ENCODE measurements at places on chromosomes 2 and 18. TPM values are rescaled to one million over a fixed set of nuclear protein-coding genes. Genes with fewer than 3 reads are reported as not detected.

Gene TTN
- total RNA-seq: 12.8 TPM

GRCh38 chr2:96924775-96925747 is 55.2 kb upstream of the SEMA4C start:
- peak overlapping the region; percentile 93 for H3K27ac ChIP-seq
- H3K36me3 ChIP-seq: no peaks in the 10 kb centered on the region
- H3K4me1 ChIP-seq: peaks cover 46% of the 10 kb centered on the region
- H3K27me3 ChIP-seq: peaks cover 4% of the 10 kb centered on the region
- DNase-seq: peak; percentile 65

GRCh38 chr18:24869285-24869684 is 408.8 kb downstream of the HRH4 start:
- no peaks in the 10 kb centered on the region for H3K27me3 ChIP-seq
- H3K4me1 ChIP-seq: no peaks in the 10 kb centered on the region
- no peak for DNase-seq
- no peaks in the 10 kb centered on the region for H3K36me3 ChIP-seq
- no peak overlapping the region for H3K4me3 ChIP-seq

DNA sequence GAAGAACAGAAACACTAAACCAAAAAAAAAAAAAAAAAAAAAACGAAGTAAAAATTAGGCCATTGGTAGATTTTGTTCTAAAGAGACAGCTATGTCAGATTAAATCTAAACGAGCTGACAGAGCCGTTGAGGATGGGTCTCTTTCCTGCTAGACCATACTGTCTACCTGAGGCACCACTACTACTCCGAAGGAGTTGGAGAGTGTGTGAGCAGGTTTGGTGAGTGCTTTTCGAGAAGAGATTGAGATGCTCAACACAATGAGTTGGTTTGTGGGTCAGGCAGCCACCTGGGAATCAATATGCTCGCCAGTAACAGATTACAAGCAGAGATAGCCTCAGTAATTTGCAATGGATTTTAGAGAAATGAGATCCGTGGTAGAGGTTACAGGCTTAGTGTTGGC is 281.5 kb upstream of the EPAS1 start:
- H3K4me1 ChIP-seq: peaks cover 38% of the 10 kb centered on the region
- no peak for DNase-seq
- no peak overlapping the region for H3K4me3 ChIP-seq
- H3K36me3 ChIP-seq: peaks cover 19% of the 10 kb centered on the region
- no peak overlapping the region for H3K27ac ChIP-seq

GRCh38 chr2:7792031-7792651 is 874.9 kb downstream of the RNF144A start:
- H3K4me3 ChIP-seq: no peak overlapping the region
- no peaks in the 10 kb centered on the region for H3K36me3 ChIP-seq
- no peaks in the 10 kb centered on the region for H3K27me3 ChIP-seq
- no peak for DNase-seq

Gene C2orf80
- not detected for total RNA-seq

DNA sequence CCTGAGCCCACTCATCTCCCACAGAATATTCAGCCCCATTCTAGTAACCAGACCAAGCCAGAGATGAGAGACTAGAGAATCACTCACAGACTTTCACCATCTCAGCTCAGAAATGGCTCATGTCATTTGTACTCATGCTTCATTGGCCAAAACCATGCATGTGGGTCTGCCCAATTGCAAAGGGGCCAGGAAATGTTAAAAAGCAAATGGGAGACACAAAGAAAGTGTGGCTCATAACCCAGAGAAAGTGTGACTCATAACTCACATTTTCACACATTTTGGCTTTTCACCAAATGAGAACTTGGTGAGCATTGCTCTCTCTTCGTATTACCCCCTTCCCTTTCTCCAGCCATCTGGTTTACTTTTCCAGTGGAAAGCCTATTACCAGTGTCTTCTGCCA is 66.2 kb downstream of the MDH1 start:
- H3K36me3 ChIP-seq: no peaks in the 10 kb centered on the region
- no peak overlapping the region for H3K4me3 ChIP-seq
- H3K27me3 ChIP-seq: no peaks in the 10 kb centered on the region
- no peak overlapping the region for H3K27ac ChIP-seq

- no peak overlapping the region for H3K4me3 ChIP-seq
- no peak for DNase-seq
- H3K27ac ChIP-seq: no peak overlapping the region
Measured at GRCh38 chr2:174024524-174025270, 59.5 kb upstream of the SP3 start.

DNA sequence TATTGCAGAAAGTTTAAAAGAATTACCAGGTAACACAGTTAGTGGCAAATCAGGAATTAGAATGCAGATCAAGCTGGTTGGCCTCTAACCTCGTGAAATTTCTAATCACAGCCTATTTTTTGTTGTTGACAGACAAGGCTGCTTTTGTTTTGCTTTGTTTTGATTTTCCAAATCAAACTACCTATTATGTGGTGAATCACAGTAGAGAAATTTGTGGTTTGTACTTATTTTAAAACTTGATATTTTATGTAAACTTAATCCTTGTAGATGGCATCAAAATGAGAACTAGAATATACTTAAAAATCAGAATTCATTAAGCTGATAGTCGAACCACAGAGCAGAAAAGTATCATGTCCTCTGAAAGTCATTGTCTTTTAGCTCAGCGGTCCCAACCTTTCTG is 258.1 kb downstream of the CTNNA2 start:
- DNase-seq: no peak
- no peak overlapping the region for H3K27ac ChIP-seq
- H3K36me3 ChIP-seq: no peaks in the 10 kb centered on the region
- H3K4me3 ChIP-seq: no peak overlapping the region
- H3K4me1 ChIP-seq: no peaks in the 10 kb centered on the region

GRCh38 chr2:159150280-159150746 is 136.2 kb downstream of the WDSUB1 start:
- no peak overlapping the region for H3K4me3 ChIP-seq
- H3K4me1 ChIP-seq: peaks cover 12% of the 10 kb centered on the region
- H3K27ac ChIP-seq: no peak overlapping the region
- H3K27me3 ChIP-seq: peaks cover 5% of the 10 kb centered on the region
- no peak for DNase-seq
- H3K36me3 ChIP-seq: no peaks in the 10 kb centered on the region

Gene UGT1A9
- not detected for total RNA-seq

Gene NEB
- total RNA-seq: 0.40 TPM

Gene IL36G
- not detected for total RNA-seq

Gene C2orf74
- total RNA-seq: 8.4 TPM

GRCh38 chr2:11340717-11341116 is 3.7 kb downstream of the ROCK2 start:
- no peaks in the 10 kb centered on the region for H3K27me3 ChIP-seq
- H3K36me3 ChIP-seq: peaks cover 2% of the 10 kb centered on the region
- DNase-seq: no peak
- H3K27ac ChIP-seq: no peak overlapping the region
- H3K4me3 ChIP-seq: no peak overlapping the region

- no peak overlapping the region for H3K4me3 ChIP-seq
- DNase-seq: no peak
Measured at GRCh38 chr18:5603153-5603552, 59.4 kb upstream of the EPB41L3 start.

Gene MYO1B
- 3.4 TPM for total RNA-seq

DNA sequence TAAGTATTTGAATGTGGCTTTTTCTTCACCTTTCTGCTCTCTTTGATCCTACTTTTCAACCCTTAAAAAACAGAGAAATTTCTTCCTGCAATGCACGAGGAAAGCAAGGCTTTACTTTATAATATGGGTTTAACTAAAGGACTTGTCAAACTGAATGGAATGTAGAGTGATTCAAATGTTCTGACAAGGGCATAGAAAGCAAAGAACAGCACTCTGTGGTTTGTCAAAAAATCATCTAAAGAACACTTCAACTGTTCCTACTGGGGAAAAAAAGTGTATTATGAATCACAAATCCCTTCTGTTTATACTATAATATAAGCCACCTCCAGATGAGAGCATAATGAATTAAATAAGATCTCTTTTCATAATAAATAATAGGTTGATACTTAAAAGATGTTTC is 45.0 kb upstream of the RIT2 start:
- no peaks in the 10 kb centered on the region for H3K27me3 ChIP-seq
- no peaks in the 10 kb centered on the region for H3K36me3 ChIP-seq
- no peaks in the 10 kb centered on the region for H3K4me1 ChIP-seq
- no peak overlapping the region for H3K27ac ChIP-seq
- H3K4me3 ChIP-seq: no peak overlapping the region

Gene FAM117B
- total RNA-seq: 17.1 TPM

GRCh38 chr2:167420211-167420610 is 531.9 kb downstream of the XIRP2 start:
- H3K4me3 ChIP-seq: no peak overlapping the region
- H3K36me3 ChIP-seq: no peaks in the 10 kb centered on the region
- H3K27me3 ChIP-seq: no peaks in the 10 kb centered on the region
- no peaks in the 10 kb centered on the region for H3K4me1 ChIP-seq
- no peak for DNase-seq
- H3K27ac ChIP-seq: no peak overlapping the region

GRCh38 chr2:193276988-193277387 is 1082.3 kb upstream of the TMEFF2 start:
- no peak for DNase-seq
- no peaks in the 10 kb centered on the region for H3K27me3 ChIP-seq
- H3K4me3 ChIP-seq: no peak overlapping the region
- H3K36me3 ChIP-seq: no peaks in the 10 kb centered on the region
- no peak overlapping the region for H3K27ac ChIP-seq
- no peaks in the 10 kb centered on the region for H3K4me1 ChIP-seq

GRCh38 chr2:174124181-174124580 is 124.2 kb downstream of the OLA1 start:
- no peak for DNase-seq
- H3K36me3 ChIP-seq: peaks cover 12% of the 10 kb centered on the region
- no peak overlapping the region for H3K27ac ChIP-seq
- no peaks in the 10 kb centered on the region for H3K4me1 ChIP-seq

DNA sequence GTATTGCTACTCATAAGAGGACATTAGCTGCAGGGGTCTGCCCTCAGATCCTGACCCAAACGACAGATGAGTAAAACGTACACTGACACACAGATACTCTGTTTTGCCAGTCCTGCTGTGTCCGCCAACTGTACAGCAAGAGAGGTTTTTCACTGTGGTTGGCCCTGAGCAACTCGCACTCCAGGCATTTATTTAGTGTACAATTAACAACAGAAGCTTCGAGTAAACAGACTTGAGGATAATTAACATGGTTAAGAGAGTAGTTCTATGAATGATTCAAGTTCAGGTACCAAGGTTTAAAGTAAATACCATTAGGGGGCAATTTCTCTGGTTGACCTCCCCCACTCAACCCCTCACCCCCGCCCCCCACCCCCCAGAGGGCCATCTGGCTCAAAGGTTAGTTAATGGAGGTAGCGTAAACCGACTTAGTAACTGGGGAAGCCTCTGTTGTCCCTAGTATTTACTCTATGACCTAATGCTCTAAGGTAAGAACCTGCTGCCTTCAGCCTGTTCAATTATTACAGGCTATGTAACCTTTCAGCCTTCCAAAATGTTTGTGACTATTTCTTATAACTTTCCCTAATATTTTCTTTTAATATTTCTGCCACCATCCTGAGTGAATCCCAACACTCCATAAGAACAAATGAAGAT is 103.9 kb upstream of the XIRP2 start:
- no peak overlapping the region for H3K4me3 ChIP-seq
- H3K27me3 ChIP-seq: no peaks in the 10 kb centered on the region
- no peaks in the 10 kb centered on the region for H3K4me1 ChIP-seq
- DNase-seq: no peak
- H3K27ac ChIP-seq: no peak overlapping the region

Gene ALPI
- not detected for total RNA-seq

DNA sequence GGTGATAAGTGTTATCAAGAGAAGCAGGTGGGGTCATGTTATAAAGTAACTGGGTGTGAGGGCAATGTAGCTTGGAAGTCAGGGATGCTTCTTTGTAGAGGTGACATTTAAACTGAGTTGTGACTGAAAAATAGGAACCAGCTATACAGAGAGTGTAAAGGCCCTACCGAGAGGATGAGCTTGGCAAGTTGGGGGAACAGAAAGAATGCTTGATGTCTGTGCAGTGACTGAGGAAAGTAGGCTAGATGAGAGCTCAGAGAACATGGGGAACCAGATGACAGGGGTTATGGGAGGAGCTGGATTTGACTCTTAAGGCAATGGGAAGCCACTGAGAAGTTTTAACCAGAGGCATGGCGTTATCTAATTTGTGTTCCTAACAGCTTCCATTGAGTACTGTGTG is 115.3 kb downstream of the DOCK10 start:
- H3K27me3 ChIP-seq: no peaks in the 10 kb centered on the region
- no peak for DNase-seq
- peak overlapping the region; percentile 100 for H3K27ac ChIP-seq
- peak overlapping the region; percentile 64 for H3K4me3 ChIP-seq
- H3K4me1 ChIP-seq: peaks cover 99% of the 10 kb centered on the region
- peaks cover 96% of the 10 kb centered on the region for H3K36me3 ChIP-seq

DNA sequence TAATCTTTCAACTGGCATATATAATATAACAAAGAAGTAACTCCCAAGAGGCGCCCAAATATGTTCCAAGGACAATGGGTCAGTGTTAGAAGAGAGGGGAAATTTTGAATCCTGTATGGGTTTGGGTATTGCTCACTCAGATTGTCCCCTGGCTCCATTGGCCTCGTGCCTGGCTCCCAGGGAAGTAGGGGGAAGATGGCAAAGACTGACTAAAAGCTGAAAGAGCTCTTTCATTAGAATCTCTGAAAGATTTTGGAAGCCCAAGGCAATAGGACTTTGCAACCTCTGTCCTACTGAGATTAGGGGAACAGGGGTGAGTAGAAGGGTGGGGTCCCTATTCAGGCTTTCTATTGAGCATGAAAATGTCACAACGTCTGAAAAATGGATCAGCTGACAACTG is 1272.8 kb upstream of the ZEB2 start:
- H3K27ac ChIP-seq: no peak overlapping the region
- H3K36me3 ChIP-seq: no peaks in the 10 kb centered on the region
- H3K4me1 ChIP-seq: no peaks in the 10 kb centered on the region

Gene EGR4
- total RNA-seq: not detected

- H3K27me3 ChIP-seq: peaks cover 43% of the 10 kb centered on the region
- no peak for DNase-seq
- H3K4me3 ChIP-seq: no peak overlapping the region
- no peaks in the 10 kb centered on the region for H3K4me1 ChIP-seq
- H3K36me3 ChIP-seq: no peaks in the 10 kb centered on the region
Measured at GRCh38 chr2:68279691-68280090, 27.4 kb upstream of the PPP3R1 start.

GRCh38 chr18:67359873-67360838 is 156.4 kb downstream of the DSEL start:
- no peaks in the 10 kb centered on the region for H3K27me3 ChIP-seq
- H3K4me1 ChIP-seq: peaks cover 8% of the 10 kb centered on the region

DNA sequence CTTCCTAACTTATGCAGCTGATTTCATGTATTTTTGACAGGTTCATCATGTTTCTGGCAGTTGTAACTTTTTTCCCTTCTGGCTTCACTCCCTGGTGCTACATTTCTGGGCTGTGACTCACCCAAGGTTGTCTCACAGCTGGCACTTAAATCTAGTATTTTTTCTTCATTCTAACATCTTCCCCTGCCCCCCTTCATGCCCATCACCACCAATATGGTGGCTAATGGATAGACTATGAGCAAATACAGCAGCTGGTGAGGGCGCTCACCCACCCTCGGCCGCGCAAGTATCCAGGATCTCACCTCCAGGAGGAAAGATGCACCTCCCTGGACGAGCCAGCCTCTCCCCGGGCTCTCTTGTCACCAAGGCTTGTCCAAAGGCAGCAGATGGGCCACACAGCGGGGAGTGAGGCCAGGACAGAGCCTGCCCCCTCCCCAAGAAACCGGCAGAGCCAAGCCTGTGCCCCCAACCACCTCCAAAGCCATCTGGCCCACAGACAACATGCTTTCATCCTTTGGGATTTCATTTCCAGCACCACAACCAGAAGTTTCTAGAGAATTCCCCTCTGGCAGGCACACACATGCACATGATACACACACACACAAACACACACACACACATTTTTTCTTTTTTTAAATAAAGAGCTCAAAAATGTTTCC is 39.1 kb downstream of the ATOH8 start:
- no peak overlapping the region for H3K4me3 ChIP-seq
- no peak for DNase-seq
- no peak overlapping the region for H3K27ac ChIP-seq
- H3K4me1 ChIP-seq: no peaks in the 10 kb centered on the region

Gene CDH19
- total RNA-seq: not detected
